ENCODE measurements at places on chromosomes 2 and 18.
A peak's percentile ranks its signal among the peaks of the same experiment; 100 is the strongest.

DNA sequence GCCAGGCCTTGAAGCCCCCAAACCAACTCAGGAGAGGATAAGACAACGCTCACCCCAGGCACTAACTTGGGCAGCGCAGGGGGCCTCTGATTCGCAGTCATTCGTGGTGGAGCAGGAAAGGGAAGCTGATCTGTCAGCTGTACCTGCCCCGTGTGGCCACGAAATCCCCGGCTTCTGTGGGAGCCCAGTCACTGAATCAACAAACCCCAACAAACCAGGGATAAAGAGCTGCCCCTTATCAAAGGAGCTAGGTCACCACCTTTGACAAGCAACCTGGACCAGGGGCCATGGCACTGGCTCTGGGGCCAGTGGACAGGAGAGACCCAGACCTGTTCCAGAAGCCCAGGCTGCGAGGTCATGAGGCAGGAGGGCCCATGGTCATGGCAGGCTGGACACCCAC is 14.5 kb downstream of the SDC1 start:
- no peak for ATAC-seq

DNA sequence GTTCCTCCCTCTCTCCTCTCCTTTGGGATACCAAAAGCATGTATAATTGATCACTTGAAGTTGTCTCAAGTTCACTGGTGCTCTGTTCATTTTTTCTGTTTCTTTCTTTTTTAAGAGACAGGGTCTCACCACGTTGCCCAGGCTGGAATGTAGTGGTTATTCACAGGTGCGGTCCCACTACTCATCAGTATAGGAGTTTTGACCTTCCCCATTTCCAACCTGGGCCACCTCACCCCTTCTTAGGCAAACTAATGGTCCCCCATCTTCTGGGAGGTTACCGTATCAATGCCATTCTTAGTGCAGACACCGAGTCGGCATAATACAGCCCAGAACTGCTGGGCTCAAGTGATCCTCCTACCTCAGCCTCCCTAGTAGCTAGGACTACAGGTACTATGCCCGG is 31.3 kb upstream of the TMEM247 start:
- ATAC-seq = no peak

DNA sequence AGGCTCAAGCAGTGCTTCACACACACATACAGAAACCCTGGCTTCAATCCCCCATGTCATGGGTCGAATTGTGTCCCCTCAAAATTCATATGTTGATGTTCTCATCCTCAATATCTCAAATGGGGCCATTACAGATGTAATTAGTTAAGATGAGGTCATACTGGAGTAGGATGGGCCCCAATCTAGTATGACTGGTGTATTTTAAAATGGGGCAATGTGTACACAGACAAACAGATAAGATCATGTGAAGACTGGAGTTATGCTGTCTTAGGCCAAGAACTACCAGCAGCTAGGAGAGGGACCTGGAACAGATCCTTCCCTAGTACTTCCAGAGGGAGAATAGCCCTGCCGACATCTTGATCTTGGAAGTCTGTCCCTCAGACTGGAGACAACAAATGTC is 167.7 kb downstream of the MYO3B start:
- ATAC-seq = no peak

- ATAC-seq = peak; percentile 58
Measured at GRCh38 chr2:238820916-238821315, 27.0 kb upstream of the TWIST2 start.

- no peak for ATAC-seq
Measured at GRCh38 chr2:156459720-156460119, 23.5 kb downstream of the GPD2 start.

DNA sequence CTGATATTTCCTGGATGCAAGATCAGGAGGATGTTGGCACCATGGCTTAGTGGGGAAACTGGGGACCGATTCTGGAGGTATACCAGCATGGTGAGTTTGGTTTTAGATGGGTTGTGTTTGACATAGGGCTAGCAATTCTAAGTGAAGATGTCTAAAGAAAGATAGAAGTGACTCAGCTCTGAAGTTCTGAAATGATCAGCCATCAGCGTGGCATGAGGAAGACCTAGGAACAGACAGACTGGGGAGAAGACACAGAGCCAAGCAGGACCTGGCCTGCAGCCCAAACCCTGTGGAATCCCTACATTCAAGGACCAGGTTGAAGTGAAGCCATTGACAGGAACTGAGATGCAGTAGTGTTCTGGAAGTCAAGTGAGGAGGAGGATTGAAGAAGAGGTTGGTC is 39.8 kb downstream of the HRH4 start:
- ATAC-seq = no peak

DNA sequence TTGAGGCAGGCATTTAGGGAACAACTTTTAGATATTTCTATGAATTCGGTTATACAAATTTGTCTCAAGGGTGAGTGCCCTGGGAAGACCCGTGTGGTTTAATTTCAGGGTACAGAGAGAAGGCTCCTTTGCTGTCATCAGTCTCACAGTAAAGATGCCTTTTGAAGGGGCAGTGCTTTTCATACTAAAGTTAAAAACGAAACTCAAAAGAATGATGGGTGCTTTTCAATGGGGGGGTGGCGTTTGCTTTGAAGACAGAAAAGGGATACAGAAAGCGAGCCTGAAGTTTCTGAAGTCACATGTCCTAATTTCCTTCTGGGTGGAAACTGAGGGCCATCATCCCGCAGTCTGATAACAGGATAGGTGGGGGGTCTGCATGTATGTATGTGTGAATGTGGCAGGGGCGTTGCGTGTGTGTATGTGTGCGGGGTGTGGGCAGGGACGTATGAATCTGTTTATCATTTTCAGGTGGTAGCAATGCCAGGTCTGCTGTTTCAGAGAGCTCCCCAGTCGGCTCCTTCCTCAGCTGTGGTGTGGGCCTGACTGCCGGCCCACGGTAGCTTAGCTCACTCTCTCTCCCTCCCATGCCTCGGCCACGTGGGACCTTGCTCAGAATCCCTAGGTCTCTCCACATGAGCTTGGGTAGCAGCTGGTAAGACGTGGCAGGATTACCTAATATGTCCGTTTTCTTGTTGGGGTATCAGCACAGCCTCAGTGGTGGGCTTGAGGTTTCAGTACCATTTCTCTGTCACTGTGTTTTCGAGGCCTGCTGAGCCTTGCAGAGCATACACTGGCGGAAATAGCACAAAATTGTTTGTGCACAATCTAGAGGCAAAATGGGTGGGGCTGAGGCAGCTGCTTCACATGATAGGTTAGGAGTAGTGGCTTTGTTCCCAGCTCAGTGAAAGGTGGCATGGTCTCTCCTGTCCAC is 32.7 kb downstream of the ARHGAP25 start:
- no peak for ATAC-seq

GRCh38 chr2:72999729-73000725 is 71.5 kb downstream of the SFXN5 start:
- no peak for ATAC-seq

DNA sequence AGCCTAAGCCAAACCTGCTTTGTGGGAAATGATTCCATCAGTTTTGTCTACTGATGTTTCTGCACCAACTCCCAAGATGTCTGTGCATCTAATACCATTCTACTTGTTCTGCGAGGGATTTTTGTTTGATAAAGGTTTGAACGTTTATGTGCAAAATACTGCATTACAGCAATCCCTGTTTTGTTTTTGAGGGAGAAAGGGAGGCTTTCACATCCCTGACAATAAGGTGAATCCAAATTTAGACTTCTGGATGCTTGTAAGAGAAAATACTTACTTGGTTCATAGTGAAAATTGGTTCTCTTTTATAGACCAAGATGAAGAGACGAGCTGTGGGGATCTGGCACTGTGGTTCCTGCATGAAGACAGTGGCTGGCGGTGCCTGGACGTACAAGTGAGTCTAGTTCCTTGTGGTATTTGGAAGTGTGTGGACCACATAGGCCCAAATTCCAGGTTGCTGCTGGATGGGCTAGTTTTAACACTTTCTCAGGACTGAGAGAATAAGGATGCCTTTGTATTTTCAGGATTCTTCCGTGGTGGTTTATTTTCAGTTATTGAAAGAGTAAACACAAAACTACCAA is 1.1 kb downstream of the RPL37A start:
- ATAC-seq = no peak

DNA sequence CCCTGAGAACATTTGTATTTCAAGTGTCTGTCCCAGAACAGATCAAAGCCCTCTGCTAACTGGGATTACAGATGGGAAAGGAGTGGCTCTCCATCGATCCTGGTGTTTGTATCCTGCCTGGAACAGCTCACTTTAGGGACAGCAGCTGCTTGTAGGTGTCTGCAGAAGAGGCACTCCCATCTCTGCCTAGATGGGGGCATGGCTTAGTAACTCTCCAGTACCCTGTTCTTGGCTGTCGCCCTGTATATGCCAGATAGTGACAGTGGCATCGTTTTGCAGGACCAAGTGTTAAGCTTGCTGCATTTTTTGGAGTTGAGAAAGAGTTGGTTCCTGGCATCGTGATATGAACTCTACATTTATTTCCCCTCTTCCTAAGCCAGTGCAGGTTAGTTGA is 189.9 kb downstream of the SH3RF3 start:
- ATAC-seq = no peak

DNA sequence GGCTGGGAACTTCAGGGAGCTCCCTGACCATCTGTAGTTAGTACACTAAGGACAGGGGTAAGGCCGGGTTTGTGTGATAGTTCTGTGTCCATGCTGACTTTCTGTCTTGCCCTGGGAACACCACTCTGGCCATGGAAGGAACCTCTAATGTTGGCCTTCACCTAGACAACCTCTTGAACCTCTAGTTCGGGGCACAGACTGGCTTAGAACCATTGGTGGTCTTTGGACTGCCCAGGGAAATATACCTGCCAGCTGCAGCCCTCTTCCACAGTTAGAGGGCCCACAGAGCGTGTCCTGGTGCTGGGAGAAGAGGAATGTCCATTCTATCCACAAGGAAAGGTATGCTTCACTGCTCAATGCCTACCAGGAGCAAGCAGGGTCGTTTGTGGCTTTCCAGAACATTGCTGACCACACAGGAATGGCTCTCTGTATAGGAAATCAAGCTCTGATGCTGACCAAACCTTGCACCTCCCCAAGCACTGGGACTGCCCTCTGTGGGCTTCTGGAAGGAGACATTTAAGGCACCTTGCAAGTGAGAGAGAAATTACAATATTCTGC is 318.8 kb upstream of the EPAS1 start:
- ATAC-seq = no peak

- no peak for ATAC-seq
Measured at GRCh38 chr2:95010126-95010525, 15.4 kb upstream of the MAL start.

GRCh38 chr18:26993568-26993967 is 128.1 kb upstream of the AQP4 start:
- ATAC-seq = no peak

DNA sequence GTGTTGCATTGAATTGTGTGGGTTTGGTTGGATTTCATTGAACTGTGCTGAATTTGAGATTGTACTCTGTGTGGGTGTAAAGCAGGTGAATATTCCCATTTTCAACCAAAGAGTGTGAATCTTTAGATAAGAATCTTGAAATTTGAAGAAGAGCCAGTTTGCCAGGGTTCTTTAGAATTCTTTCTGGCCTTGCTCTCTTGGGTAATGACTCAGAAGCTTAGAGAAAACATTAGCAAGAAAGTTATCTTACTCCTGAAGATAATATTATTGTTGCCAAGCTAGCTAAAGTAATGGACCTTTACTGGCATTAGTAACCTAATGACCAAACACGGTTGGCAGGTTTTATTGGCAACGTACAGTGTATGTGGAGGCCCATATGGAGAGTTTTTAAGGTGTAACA is 46.4 kb upstream of the SIX3 start:
- no peak for ATAC-seq

- no peak for ATAC-seq
Measured at GRCh38 chr2:72613931-72614330, 211.9 kb downstream of the EXOC6B start.

DNA sequence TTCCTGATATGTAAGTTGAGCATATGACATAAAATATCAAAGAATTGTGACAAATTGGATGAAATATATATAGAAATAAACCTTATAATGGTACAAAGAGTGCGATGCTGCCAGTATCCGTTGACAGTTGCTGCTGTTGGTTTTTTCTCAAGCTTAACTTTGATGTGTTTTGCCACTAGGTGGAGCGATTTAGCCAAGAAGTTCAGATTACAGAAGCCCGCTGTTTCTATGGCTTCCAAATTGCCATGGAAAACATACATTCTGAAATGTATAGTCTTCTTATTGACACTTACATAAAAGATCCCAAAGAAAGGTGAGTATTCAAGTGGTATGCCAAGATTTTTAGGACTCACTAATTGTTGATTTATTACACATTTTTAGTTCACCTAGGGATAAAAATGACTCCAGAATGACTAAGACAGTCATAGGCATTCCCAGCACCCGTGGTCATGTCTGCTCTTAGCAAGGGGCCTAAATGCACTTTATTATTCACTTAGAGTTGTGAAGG is 2.1 kb downstream of the RRM2 start:
- no peak for ATAC-seq

GRCh38 chr2:75607988-75608683 is 38.4 kb upstream of the MRPL19 start:
- no peak for ATAC-seq

DNA sequence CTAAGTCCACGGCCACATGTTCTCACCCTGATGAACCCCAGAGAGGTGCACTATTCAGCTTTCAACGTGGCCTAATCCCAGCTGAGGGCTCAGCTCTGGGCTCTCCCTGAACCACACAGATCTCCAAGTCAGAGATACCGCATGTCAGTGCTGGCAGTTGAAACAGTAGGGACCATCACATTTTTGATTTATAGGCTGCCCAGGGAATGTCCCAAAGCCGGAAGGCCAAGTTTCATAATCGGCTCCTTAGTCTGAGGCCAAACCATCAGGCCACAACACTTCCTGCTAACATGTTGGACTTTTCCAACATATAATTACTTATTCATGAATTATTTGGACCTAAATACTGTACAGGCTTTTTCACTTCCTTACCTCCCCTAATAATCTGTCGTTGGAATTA is 91.9 kb upstream of the KLHL29 start:
- no peak for ATAC-seq

GRCh38 chr2:177868806-177869205 is 203.8 kb downstream of the PDE11A start:
- no peak for ATAC-seq

GRCh38 chr2:78553866-78554647 is 471.4 kb upstream of the REG3G start:
- ATAC-seq = no peak

DNA sequence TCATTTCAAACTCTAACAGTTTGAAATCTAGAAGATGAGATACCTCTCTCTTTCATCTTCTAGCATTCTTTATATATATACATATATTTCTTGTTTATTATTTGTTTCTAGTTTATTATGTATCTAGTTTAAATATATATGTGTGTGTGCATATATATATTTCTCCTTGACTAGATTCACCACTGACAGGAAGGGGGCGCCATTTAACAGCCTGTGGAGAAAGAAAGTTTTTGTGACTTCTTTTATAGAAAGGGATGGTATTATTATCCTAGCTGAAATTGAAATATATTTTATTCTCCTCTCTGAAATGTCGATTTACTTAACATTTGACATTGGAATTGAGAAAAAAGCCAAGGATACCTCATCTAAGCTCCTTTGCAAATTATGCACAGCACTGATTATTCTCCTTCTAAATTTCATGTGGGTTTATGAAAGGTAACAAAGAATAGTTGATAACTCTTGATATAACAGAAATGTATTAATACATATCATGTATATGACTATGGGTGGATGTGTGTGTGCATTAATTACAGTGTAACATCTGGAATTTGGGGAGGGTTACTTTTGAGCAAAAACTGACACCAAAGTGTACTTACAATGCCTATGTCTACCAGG is 160.7 kb upstream of the NT5C1B start:
- ATAC-seq = no peak

Measured in motor neuron (in vitro differentiated cells).